ENCODE measurements at places on chromosomes 2 and 18.

- DNase-seq = no peak
These were observed 199.3 kb downstream of the HDAC4 start for GRCh38 chr2:239201531-239201876.

DNA sequence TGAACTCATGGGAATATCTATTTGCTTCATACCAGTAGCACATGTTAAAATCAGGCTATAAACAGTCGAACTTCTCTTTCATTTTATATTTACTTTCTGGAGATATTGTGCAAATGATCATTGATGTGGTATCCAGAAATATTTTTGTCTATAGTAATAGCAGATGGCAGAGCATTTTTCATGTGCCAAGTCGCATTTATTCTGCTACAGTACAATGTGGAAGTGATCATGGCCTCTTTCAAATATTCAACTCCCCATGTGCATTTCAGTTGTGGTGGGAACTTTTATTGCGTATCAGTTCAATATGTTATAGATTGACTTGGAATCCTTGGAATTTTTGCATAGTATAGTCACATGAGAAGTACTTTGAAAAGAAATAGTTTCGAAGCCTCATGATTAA, 57.4 kb downstream of the RHBDD1 start:
- DNase-seq = no peak

GRCh38 chr18:28458751-28459150, 281.8 kb upstream of the CDH2 start:
- DNase-seq = no peak

- DNase-seq = no peak
These were observed 783 bp downstream of the BUB1 start for GRCh38 chr2:110677080-110677479.

- DNase-seq = no peak
These were observed 8.1 kb downstream of the PRLH start for GRCh38 chr2:237574467-237574866.

DNA sequence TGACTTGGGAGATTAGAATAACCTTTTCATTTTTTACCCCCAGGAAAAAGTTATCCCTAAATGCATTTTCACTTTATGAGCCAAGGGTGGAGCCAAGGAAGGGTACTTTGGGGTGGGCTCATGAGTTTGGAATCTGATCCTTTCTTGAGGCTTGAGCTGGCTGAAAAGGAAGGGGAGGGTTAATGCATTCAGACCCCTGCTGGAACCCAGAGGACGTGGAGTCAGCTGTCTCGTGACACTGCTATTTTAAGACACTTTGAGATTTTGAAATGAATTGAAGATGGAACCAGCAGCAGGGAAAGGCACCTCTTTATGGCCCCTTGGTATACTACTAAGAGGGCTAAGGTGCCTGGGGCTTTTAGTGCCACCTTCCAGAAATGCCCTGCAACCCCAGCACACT, 90.4 kb downstream of the MARCHF4 start:
- DNase-seq = no peak

DNA sequence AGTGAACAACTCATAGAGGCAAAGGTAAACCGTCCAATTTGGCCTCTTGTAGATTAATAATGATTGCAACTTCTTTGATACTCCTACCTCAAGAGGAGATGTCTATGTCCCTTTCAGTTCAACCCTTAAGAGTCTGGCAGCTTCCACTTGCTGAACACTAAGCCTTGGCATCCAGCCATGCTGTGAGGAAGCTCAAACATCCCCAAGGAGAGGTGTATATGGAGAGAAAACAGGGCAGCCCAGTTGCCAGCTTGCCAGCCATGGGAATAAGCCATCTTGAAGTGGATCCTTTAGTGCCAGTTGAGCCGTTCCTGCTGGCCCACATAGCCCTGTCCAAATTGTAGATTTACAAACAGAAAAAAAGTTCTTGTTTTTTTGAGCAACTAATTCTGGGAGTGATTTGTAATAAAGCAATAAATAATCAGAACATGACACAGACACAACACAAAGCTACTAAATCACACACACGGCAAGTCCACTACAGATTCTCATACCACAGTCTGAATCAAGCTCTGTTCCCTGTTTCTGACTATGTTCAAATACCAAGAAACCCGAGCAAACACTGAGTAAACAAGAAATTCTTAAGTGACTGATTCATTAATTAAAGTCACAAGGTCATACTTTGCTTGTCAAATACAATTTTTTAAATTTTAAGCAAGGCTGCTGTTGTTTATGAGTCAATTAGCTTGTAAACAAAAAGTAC, 96.1 kb downstream of the PID1 start:
- no peak for DNase-seq

DNA sequence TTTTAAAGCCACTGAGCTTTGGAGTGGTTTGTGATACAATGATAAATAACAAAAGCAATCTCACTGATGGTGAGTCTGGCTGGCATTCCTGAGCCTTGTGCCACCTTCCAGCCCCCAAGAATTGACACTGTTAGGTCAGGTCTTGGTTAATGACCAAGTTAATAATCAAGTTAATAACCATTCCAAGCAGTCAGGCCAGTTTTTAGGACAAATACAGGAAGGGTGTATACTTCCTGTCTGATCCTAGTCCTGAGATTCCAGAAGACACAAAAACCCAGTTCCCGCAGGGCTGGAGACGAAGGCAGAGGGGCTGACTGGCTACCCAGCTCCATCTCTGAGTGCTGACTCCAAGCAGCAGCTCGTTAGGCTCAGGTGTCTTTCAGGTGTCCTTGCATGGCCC, 74.6 kb upstream of the LAPTM4A start:
- no peak for DNase-seq

DNA sequence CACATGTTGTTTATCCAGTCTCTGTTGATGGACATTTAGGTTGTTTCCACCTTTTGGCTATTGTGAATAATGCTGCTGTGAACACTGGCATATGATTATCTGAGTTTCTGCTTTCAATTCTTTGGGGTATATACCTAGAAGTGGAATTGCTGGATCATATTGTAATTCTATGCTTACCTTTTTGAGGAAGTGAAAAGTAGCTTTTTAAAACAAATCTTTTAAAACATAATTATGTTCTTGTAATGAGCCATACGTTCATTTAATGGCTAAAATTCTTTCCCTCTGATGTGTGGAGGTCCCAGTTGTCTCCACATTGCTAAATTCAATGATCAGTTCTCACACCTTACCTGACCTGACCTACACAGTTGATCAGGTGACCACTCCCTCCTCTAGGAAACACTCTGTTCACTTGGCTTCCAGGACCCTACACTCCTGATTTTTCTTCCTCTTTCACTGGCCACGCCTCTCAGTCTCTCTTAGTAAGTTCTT, 27.8 kb upstream of the SERTAD2 start:
- no peak for DNase-seq

GRCh38 chr2:202090530-202090929, 17.5 kb downstream of the KIAA2012 start:
- DNase-seq = no peak

GRCh38 chr2:162044586-162044985, 29.4 kb downstream of the DPP4 start:
- DNase-seq = no peak

DNA sequence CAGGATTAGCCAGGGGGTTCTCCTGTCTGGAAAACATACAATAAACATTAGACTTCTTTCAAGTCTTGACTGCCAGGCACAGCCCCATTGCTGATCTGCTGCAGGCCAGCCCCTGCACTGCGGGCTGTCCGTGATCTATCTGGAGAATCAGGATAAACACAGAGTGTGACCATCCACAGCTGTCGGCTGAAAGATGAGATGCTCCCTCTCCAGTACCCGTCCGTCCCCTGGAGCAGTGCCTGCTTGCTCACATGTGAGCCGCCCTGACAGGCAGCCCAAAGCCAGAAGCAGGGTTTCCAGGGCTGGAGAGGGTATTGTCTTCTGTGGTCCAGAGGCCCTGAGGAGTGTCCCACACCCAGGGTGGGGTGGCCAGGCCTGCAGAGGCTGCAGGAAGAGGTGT, 46.1 kb upstream of the FOSL2 start:
- no peak for DNase-seq

GRCh38 chr2:9770308-9771100, 72.8 kb upstream of the TAF1B start:
- no peak for DNase-seq

GRCh38 chr2:168378960-168379669, 77.0 kb upstream of the CERS6 start:
- DNase-seq = no peak

GRCh38 chr2:15561574-15562344, 625 bp upstream of the NBAS start:
- DNase-seq = no peak

Data from esophagus squamous epithelium (tissue), 5 donors.